Endothelial cell of umbilical vein (primary cell): ENCODE measurements at places on chromosomes 7 and 10. TPM values are rescaled to one million over a fixed set of nuclear protein-coding genes. Genes with fewer than 3 reads are reported as not detected.

DNA sequence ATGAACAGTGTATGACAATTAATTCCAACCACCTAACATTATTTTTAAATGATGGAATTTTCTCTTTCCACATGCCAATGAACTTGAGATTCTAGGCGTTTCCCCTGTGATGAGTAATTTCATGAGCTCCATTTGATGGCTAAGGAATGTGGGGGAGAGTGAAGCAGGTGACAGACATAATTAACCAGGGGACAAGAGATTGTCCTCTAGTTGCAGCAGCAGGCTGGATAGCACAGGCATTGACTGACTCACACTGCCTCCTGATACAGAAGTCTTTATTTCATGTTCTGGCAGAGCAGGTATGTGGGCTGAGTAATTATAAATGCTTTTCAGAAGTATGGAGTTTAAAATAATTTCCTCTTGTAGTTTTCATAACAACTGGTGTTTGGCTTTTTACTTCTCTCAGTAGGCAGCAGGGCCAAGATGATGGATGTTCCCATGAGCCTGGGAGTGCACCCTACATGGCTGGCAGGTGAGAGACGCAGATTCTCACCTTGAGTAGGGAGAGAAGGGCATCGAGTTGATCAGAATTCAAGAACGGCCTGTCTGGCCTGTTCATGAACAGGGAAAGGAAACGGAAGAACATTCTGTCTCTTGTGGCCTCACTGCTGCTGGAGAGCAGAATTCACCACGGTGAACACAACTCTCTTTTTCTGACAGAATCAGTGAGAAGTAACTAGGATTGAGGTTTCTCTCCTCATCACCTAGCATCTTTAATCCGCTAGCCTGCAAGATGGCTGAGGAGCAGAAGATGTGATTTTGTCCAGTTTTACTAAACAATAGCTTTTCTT, 118.8 kb downstream of the AOAH start:
- no peak for DNase-seq

DNA sequence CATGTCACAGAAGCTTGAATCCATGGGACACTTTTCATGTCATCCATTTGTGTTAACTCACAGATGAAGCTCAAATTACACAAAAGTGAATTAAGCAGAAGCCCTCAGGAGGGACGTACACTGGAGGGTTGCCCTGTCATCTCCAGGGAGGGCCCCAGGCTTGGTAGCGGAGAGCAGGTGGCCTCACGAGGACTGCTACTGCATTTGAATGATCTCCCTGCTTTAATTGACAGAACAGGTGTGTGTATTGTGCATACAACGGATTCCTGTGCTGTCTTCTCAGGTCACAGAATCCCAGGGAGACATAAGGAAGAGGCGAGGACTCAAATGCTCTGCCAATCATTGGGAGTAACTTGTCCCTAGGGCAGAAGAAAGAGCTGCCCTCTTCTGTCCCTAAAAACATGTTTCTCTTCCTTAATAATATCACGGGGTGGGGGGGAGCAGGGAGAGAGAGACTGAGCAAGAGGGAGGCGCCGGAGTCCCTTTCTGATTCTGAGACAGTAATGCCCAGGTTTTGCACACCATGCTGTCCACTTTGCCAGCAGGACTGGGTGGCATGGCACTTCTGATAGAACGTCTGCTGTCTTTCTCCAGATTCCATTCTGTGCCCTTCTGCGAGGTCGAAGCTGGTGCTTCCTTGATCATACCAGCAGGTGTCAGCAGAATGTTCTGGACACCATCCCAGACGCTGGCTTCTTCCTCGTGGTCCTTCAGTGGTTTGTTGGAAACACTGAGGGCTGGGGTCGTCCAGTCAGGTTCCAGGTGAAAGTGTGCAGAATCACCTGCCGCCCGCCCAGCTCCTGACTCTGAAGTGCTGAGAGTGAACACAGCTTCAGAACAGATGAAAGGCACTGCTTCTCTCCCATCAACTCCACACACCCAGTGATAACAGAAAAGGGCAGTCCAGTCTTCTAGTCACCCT, 26.2 kb upstream of the RASGEF1A start:
- DNase-seq: peak; percentile 47

Gene NAT16
- polyA plus RNA-seq: not detected in 2 replicates

DNA sequence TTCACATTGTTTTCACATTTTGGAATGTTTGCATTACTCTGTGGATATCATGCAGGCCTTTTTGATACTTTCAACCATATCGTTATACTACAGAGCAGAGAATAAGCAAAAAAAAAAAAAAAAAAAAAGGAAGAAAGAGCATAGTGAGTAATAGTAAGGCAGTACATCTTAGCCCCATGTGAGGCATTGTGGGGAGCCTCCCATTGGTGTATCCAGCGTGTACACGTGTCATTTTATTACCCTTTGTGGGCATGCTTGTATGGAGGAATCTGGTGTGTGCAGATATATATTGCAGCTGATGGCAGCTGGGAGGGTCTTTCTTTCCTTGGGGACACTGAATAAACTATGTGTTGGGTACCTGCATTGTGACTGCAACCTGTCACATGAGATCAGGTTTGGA, 19.6 kb downstream of the R3HCC1L start:
- no peak for DNase-seq

DNA sequence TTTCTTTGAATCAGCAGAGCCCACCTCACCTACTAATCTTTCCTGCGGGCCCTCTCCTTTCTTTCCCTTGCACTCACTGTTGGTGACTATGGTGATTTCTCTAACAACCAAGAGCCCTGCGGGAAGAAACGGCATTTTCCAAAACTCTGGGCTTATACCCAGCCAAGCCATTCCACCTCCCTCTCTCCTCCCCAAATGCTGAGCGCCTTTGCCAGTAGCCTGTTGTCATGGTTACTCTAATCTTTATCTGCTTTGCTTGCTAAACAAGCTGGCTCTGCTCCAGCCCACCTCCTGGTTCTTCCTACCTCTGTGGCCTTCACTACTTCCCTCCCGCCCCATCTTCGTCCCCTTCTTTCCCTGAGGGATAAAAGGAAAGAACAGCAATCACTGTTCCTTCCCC, 86.7 kb downstream of the DGKI start:
- DNase-seq: no peak

Gene FKBP9
- polyA plus RNA-seq: 88.7 and 100 TPM in 2 replicates

DNA sequence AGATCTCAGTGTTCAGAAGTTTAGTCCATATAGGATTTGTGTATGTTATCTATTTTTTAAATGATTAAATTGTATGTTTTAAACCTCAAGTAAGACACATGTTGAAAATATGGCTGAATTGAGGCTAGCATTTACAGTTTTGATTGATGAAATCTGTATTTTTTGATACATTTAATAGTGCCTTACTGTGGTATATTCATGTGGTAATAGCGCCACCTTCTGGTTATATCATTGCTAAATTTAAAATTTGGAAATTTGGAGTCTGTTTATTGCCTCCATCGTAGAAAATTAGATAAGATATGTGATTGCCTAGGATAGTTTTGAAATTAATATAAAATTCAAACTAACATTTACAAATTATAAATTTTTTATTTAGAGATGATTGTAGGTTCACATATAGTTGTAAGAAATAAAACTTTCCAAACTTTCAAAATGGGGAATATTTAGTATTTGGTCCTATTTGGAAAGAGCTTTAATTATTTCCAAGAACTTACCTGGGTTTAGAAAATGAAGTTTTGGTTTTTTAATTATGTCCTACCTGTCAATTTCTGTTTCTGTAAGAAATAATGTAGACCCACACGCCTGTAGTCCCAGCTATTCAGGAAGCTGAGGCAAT, 19.1 kb upstream of the ARMS2 start:
- DNase-seq: peak; percentile 64

- DNase-seq: no peak
Observed at GRCh38 chr10:133126431-133127290, 33.4 kb upstream of the KNDC1 start.

Gene CNPY1
- not detected in 2 replicates for polyA plus RNA-seq

- no peak for DNase-seq
Observed at GRCh38 chr7:39880556-39880955, 69.5 kb upstream of the CDK13 start.

- DNase-seq: peak; percentile 89
Observed at GRCh38 chr10:114822444-114823076, 980 bp downstream of the FHIP2A start.

GRCh38 chr7:127146746-127147536, 105.8 kb downstream of the GRM8 start:
- DNase-seq: no peak

Gene RNF148
- 0.12 and 0.21 TPM in 2 replicates for polyA plus RNA-seq

- DNase-seq: peak; percentile 49
Observed at GRCh38 chr10:90862908-90863514, 5.2 kb upstream of the HTR7 start.

DNA sequence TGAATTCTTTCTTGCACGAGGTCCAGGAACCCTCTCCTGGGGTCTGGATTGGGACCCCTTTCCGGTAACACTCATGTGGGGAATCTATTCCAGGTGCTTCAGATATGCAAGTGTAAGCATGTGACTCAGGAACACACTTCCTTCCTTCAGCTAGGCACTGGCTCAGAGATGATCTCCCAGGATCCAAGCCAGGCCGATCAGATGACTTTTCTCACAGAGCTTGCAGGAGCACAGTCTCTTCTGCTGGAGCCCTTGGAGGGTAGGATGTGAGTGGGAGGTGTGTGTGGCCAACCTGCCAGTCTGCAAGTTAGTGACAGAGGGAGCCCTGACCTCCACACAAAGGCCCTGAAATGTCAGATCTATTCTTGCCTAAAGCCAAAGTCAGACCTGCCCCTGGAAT, 108.3 kb downstream of the CPXM2 start:
- DNase-seq: no peak

DNA sequence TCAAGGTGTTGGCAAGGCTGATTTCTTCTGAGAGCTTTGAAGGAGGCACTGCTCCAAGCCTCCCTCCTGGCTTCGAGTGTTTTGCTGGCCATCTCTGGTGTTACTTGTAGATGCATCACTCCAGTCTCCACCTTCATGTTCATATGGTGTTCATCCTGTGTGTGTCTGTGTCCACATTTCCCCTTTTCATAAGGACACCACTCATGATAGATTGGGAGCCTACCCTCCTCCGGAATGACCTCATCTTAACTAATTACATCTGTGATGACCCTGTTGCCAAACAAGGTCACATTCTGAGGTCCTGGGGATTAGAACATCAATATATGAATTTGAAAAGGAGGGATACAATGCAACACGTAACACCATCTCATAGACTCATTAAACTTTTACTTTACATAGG, 119.0 kb downstream of the CREB5 start:
- DNase-seq: no peak

Gene GSAP
- polyA plus RNA-seq: 2.0 and 2.3 TPM in 2 replicates

GRCh38 chr10:35320341-35320740, 16.0 kb upstream of the CCNY start:
- DNase-seq: no peak

- peak; percentile 87 for DNase-seq
Observed at GRCh38 chr10:43417950-43418768, 9.2 kb upstream of the HNRNPF start.

GRCh38 chr7:8178353-8178752, 83.6 kb downstream of the ICA1 start:
- peak; percentile 39 for DNase-seq

Gene PAPSS2
- 20.2 and 27.9 TPM in 2 replicates for polyA plus RNA-seq

Gene ZCWPW1
- polyA plus RNA-seq: 0.30 and 0.32 TPM in 2 replicates

- DNase-seq: no peak
Observed at GRCh38 chr7:158094671-158095226, 492.9 kb downstream of the PTPRN2 start.

- DNase-seq: no peak
Observed at GRCh38 chr10:121532292-121532864, 65.9 kb downstream of the FGFR2 start.

DNA sequence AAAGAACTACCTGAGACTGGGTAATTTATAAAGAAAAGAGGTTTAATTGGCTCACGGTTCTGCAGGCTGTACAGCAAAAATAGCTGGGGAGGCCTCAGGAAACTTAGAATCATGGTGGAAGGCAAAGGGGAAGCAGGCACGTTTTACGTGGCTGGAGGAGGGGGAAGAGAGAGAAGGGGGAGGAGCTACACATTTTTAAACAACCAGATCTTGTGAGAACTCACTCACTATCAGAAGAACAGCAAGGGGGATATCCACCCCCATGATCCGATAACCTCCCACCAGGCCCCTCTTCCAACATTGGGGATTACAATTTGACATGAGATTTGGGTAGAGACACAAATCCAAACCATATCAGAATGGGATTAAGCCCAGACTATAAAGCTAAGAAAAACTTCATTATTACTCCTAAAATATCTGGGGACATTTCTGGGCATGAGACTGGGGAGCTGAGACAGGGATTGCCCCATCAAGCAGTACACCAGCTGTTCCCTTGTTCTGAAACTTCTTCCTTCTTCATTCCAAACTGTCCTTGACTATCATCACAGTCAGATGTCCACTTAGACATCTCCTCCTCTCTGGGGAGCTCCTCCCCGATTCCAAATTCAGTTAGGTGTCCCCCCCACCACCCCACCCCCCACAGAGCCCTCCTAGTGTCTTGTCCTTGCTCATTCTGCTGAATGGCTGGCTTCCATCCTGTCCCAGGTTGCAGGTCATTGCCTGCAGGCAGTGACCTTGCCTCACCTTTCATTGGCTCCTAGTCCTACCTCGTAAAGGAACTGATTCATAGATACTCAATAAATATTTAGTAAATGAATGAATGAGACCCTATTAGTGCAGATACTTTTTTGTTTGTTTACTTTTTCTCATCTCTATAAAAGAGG, 132.6 kb downstream of the EVX1 start:
- DNase-seq: no peak

GRCh38 chr10:11424456-11425295, 186.8 kb downstream of the USP6NL start:
- DNase-seq: peak; percentile 56

GRCh38 chr7:101166909-101167644, 1.7 kb upstream of the VGF start:
- DNase-seq: no peak

- no peak for DNase-seq
Observed at GRCh38 chr10:80108576-80109239, 23.8 kb upstream of the PLAC9 start.

DNA sequence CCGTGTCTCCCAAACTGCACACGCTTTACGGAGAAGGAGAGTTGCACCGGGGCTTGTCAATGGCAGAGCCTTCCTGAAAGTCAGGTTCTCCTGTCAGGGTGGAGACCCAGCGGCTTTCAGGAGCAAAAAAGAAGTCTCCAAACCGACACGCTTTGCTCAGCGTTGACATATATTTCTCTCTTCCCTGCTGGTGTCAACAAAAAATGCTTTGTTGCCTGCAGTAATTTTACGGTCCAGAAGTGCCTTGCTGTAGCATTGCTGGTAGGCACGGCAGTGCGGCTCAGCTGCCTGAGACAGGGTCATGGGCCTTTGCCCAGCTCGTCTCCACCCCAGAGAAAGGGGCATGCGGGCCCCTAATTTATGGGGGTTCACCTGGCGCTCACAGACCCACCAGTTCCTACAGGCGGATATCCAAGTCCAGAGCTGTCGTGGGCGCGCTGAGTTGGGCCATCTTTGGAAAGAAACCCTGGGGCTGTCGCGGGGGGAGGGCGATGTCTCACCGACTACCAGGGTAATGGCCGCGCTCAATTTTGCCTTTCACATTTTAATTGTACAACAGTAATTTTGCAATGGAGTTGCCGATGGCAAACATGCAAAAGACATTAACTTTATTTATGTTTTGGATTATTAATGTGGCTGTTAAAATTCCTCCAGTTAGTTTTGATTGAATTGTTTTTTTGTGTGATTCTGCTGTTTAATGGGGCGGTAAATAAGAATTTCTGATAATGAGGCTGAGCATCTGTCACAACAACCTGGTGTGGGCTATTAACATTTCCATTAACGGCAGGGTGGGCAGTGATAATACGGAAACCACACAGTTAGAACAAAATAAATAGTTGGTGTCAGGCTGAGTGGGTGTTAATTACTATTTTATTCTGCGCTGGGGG, 478.2 kb upstream of the FOXK1 start:
- DNase-seq: no peak

Gene PRKG1
- 0.01 and 0.03 TPM in 2 replicates for polyA plus RNA-seq

GRCh38 chr7:113030489-113030888, 56.1 kb downstream of the GPR85 start:
- DNase-seq: no peak
